ENCODE measurements at places on chromosomes 2 and 18. TPM values are rescaled to one million over a fixed set of nuclear protein-coding genes. Genes with fewer than 3 reads are reported as not detected.

Gene ASB18
- total RNA-seq, result not detected

GRCh38 chr2:195552581-195552980, 104.4 kb upstream of the SLC39A10 start:
- no peak overlapping the region for H3K27ac ChIP-seq
- H3K4me1 ChIP-seq, result no peaks in the 10 kb centered on the region
- no peak overlapping the region for H3K4me3 ChIP-seq
- H3K36me3 ChIP-seq, result no peaks in the 10 kb centered on the region
- DNase-seq, result no peak

DNA sequence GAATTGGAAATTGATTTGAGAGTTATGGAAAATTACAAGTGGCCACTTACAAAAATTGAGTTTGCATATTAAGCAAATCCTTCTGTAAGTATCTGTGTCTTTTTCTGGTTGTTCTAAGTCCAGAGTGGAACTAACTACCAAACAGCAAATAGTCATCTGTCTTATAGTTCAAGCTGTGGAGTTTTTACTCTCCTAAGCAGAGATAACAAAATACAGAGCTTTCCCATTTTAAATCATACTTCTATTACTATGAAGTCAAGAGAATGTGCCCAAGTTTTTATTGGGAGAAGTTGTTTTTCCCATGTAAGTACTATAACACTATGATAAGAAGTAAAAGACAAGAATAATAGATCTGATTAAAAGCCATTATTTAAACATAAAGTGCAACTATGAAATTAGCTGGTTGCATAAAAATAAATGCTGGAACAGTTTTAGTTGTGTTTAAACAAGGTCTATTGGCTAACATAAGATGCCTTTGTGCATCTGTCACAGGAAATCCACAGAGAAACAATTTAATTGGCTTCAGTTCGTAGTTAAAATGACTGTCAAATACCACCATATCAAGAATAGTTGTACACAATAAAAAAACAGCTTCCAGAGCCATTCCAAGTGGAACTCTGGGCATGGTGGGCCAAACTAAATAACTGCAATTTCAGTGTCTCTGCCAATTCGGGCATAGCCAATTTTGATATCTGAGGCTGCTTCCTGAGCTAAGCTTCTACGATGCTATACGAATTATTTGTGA, 1467.4 kb upstream of the NXPH2 start:
- no peaks in the 10 kb centered on the region for H3K27me3 ChIP-seq
- H3K4me1 ChIP-seq, result no peaks in the 10 kb centered on the region
- H3K27ac ChIP-seq, result no peak overlapping the region
- no peak overlapping the region for H3K4me3 ChIP-seq

GRCh38 chr2:70648961-70649360, 95.3 kb upstream of the TGFA start:
- no peak for DNase-seq
- H3K4me1 ChIP-seq, result no peaks in the 10 kb centered on the region
- no peak overlapping the region for H3K4me3 ChIP-seq
- no peak overlapping the region for H3K27ac ChIP-seq
- H3K36me3 ChIP-seq, result no peaks in the 10 kb centered on the region

GRCh38 chr2:37625796-37626571, 45.5 kb downstream of the CDC42EP3 start:
- H3K27ac ChIP-seq, result peak overlapping the region; percentile 44
- DNase-seq, result peak; percentile 97
- peaks cover 18% of the 10 kb centered on the region for H3K4me1 ChIP-seq
- H3K4me3 ChIP-seq, result no peak overlapping the region

GRCh38 chr2:159035790-159036411, 67.5 kb downstream of the TANC1 start:
- no peak overlapping the region for H3K4me3 ChIP-seq
- H3K27ac ChIP-seq, result no peak overlapping the region
- H3K4me1 ChIP-seq, result peaks cover 11% of the 10 kb centered on the region
- H3K27me3 ChIP-seq, result no peaks in the 10 kb centered on the region
- H3K36me3 ChIP-seq, result no peaks in the 10 kb centered on the region
- peak; percentile 33 for DNase-seq

- no peak overlapping the region for H3K4me3 ChIP-seq
- no peak overlapping the region for H3K27ac ChIP-seq
- DNase-seq, result peak; percentile 52
- H3K4me1 ChIP-seq, result no peaks in the 10 kb centered on the region
Observed at GRCh38 chr2:174344716-174345461, 10.1 kb downstream of the SP9 start.

GRCh38 chr2:187302116-187302515, 145.9 kb downstream of the CALCRL start:
- DNase-seq, result peak; percentile 17
- H3K27me3 ChIP-seq, result no peaks in the 10 kb centered on the region
- peak overlapping the region; percentile 7 for H3K4me3 ChIP-seq
- H3K27ac ChIP-seq, result no peak overlapping the region

Gene G6PC2
- not detected for total RNA-seq

DNA sequence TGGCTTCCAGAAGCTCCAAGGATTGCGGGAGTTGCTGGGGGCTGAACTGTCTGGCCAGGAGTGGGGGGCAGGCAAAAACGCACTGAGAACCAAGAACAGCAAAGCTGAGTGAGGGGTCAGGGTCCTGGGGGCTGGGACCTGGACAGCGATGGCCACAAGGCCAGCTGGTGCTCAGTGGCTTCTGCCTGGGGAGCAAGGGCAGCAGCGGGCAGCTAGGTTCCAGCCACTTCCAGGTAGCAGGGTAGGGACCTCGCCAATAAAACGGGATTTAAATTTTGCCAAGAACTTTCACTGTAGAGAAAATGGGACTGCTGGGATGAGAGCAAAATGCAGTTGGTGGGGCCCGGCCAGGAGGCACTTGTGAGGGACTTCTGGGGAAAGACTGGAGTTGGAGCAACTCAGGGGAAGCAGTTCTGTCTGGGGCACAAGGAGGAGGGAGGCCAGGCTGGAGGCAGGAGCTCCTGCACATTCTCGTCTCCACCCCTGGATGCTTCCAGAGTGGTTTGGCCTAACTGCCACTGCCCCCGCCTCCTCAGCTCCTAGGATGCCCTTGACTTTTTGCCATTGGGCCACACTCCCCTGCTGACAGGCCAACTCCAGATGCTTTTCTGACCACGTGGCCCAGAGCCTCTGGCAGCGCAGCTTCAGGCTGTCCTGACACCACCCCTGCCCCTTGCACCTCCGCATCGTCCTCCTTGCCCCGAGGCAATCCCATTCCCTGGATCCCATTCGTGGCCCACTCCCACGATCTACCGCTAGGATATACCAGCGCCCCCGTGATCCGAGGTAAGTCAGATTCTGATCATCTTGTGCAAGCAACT, 5.5 kb upstream of the CCDC74A start:
- H3K27me3 ChIP-seq, result no peaks in the 10 kb centered on the region
- H3K27ac ChIP-seq, result no peak overlapping the region
- no peak overlapping the region for H3K4me3 ChIP-seq
- H3K36me3 ChIP-seq, result peaks cover 3% of the 10 kb centered on the region

- peaks cover 17% of the 10 kb centered on the region for H3K4me1 ChIP-seq
- H3K27me3 ChIP-seq, result no peaks in the 10 kb centered on the region
- DNase-seq, result no peak
- H3K36me3 ChIP-seq, result no peaks in the 10 kb centered on the region
Observed at GRCh38 chr18:75211002-75211621, 515 bp downstream of the TSHZ1 start.

DNA sequence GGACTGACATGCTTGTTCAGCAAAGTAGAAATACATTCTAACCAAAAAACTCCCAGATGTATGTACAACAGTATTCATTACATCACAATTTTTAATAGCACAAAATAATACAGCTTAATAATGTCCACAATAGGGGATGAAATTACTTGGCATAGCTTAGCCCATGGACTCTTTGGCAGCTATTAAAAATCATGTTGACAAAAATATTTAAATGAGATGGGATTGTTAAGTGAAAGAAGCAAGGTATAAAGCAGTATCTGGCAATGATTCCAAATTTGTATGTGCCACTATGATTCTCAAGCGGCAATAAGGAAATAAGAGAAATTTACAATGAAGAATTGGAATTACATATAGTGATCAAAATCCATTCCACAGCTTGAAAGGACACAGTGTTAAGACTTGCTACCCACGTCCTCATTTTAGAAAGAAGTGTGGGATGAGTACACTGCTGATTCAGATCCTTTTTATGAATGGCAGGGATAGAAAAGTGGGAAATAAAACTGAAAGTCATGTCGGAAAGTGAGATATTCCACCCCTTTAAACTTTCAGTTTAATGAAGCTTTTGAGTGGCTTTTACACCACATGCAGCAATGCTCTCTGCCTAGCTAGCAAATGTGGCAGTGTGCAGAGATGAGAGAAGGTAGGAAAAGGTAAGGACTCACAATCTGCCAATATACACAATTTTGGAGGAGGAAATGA, 2.4 kb downstream of the GAREM1 start:
- H3K4me3 ChIP-seq, result peak overlapping the region; percentile 50
- no peaks in the 10 kb centered on the region for H3K36me3 ChIP-seq
- DNase-seq, result no peak
- H3K27me3 ChIP-seq, result no peaks in the 10 kb centered on the region

Gene ANTXR1
- total RNA-seq, result 45.5 TPM

Gene ASXL2
- total RNA-seq, result 4.6 TPM

DNA sequence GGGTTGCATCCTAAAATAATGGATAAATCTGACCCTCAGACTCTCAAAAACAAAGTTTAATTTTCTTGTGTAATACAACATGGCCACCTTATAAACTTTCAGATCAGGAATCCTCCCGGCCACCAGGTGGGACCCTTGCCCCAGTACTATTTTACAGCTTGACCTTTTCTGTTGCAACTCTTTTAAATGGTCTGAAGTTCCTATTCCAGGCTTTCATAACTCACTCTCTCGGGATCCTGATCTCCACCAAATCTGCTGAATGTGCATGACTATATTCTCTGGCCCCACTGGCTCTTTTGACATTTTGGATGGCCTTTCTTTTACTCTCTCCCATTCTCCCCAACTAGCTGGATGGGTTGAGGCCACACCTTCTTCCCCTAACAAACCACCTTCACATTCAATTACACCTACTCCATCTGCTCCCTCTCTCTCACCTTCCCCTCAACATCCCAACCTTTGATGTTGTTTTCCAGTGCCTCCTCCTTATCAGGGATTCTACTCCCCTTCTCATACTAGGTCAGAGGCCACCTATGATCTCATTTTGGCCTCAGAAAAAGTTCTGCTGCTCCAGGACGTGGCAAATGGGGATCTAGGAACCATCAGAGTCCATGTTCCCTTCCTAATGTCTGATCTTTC, 70.8 kb downstream of the SESTD1 start:
- no peaks in the 10 kb centered on the region for H3K36me3 ChIP-seq

DNA sequence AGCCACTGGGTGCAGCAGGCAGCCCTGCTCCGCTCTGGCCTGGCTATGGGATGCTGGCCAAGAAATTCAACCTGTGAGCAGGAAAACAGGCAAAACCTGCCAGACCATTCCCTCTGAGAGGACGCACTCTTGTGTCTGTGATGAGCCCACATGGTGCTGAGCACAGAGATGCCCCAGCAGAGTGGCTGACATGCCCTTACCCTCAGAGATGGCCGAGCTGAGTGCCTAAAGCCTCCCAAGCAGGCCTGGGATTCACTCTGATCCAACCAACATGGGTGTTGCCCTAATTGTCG, 34.3 kb upstream of the TAF1B start:
- no peak for DNase-seq
- no peak overlapping the region for H3K4me3 ChIP-seq
- H3K4me1 ChIP-seq, result no peaks in the 10 kb centered on the region
- H3K27ac ChIP-seq, result no peak overlapping the region
- H3K27me3 ChIP-seq, result no peaks in the 10 kb centered on the region

GRCh38 chr2:73083886-73084800, 12.6 kb upstream of the SFXN5 start:
- no peaks in the 10 kb centered on the region for H3K27me3 ChIP-seq
- no peak overlapping the region for H3K27ac ChIP-seq
- peaks cover 21% of the 10 kb centered on the region for H3K36me3 ChIP-seq
- DNase-seq, result no peak

Gene ZNF638
- 125 TPM for total RNA-seq

- H3K27me3 ChIP-seq, result no peaks in the 10 kb centered on the region
- H3K4me1 ChIP-seq, result no peaks in the 10 kb centered on the region
- no peaks in the 10 kb centered on the region for H3K36me3 ChIP-seq
- H3K27ac ChIP-seq, result no peak overlapping the region
- no peak for DNase-seq
Observed at GRCh38 chr2:206230060-206230762, 44.3 kb upstream of the ZDBF2 start.

Gene CYP27C1
- total RNA-seq, result not detected

GRCh38 chr2:168851674-168852320, 38.4 kb downstream of the SPC25 start:
- DNase-seq, result peak; percentile 85
- H3K4me3 ChIP-seq, result no peak overlapping the region
- H3K27ac ChIP-seq, result no peak overlapping the region
- no peaks in the 10 kb centered on the region for H3K36me3 ChIP-seq
- no peaks in the 10 kb centered on the region for H3K27me3 ChIP-seq
- H3K4me1 ChIP-seq, result no peaks in the 10 kb centered on the region

Gene ZDBF2
- total RNA-seq, result 11.6 TPM

Gene DTNB
- total RNA-seq, result 5.4 TPM

DNA sequence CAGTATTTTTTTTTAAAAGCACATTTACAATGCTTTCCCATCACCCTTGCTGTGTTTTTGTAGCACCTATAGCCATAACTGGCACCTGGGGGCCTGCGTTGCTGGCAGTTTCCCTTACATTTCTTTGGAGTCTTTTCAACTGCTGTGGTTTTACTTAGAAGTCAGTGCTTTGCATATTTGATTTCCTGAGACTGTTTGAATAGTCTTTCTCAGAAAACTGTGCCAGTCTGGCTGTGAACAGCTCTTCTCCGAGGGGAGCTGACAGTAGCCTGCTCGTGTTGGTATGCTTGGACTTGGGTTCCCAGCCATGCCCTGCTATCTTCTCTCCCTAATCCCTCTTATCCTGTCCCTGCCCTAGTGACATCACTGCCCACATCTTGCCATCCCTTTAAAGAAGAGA, 81.5 kb downstream of the DPP4 start:
- no peaks in the 10 kb centered on the region for H3K36me3 ChIP-seq
- no peaks in the 10 kb centered on the region for H3K27me3 ChIP-seq
- DNase-seq, result peak; percentile 36

- H3K27me3 ChIP-seq, result no peaks in the 10 kb centered on the region
- no peak overlapping the region for H3K4me3 ChIP-seq
- H3K27ac ChIP-seq, result no peak overlapping the region
- H3K4me1 ChIP-seq, result no peaks in the 10 kb centered on the region
- no peaks in the 10 kb centered on the region for H3K36me3 ChIP-seq
Observed at GRCh38 chr2:28704621-28705020, 47.0 kb upstream of the PPP1CB start.

Measured in fibroblast of lung (primary cell).